ENCODE measurements at places on chromosomes 3 and 15.
A peak's percentile ranks its signal among the peaks of the same experiment; 100 is the strongest.

DNA sequence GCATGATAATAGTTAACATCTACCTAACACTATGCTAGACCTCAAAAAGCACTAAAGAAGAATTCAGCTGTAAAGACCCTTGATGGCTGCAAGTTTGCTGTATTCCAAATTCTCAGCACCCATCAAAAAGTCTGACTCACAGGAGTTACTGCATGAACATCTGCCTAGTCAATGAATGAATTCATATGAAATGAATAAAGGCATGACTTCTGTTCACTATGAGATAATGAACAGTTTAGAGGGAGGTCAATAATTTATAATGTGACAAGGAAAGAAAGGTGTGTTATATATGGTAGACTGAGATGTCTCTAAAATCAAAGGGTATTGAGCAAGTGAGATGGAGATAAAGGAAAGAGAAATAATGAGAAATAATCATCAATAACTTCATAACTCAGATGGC lies 508.2 kb upstream of the TGFBR2 start:
- DNase-seq = no peak

DNA sequence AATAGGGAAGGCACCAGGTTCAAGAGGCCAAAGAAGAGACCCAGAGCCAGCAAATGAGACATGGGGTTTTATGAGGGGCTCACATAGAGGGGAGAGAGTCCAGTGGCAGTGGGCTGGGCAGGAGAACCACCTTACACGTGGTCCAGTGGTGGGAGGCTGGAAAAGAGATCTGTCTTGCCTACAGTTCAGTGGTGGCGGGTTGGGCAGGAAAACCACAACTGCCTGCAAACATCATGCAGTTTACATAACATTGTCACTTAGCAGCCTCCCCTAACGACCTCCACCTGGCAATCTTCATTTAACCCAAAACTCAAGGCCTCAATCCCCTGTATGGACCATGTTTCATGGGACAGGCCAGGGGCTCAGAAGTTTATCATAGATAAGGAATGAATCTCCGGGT lies 29.1 kb downstream of the CRYGS start:
- DNase-seq = no peak

- peak; percentile 91 for DNase-seq
Measured at GRCh38 chr3:183766745-183767606, 58.4 kb downstream of the MAP6D1 start.

DNA sequence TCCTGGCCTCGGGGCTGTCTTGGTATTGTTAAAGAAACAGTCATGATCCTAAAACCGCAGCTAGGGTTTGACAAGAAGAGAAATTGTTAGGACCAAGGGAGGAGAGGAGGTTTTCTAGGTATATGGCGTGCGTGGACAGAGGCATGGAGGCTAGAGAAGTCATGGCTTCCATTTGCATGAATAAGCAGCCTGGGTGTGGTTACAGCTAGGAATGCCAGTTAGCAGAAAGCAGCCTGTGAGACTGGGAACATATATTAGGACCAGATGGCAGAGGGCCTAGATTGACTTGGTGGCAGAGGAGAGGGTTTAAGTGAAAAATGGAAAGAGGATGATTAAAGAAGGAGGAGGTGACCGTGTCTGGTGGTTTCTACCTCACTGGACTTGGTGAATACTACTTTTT lies 573.6 kb upstream of the ARRDC4 start:
- DNase-seq = no peak

- no peak for DNase-seq
Measured at GRCh38 chr3:43343815-43344214, 57.5 kb downstream of the SNRK start.

GRCh38 chr3:108998436-108998835 lies 44.8 kb upstream of the GUCA1C start:
- DNase-seq = no peak

GRCh38 chr15:63809452-63809851 lies 24.3 kb downstream of the HERC1 start:
- no peak for DNase-seq

DNA sequence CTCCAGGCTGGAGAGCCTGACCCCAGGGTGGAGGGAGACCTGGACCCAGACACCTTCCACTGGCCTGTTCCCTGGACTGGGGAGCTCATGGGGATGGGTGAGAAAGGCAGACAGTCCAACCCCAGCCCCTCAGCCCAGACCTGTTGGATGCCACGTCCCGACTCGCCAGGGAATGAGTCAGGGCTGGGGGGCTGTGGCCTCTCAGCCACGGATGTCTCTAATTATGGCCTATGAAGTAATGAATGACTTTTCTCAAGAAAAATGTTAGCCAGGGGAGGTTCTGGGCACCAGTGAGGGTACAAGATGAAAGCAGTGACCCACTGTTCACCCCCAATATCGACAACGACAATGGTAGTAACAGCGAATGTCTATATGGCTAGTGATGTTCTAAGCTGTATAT lies 107.0 kb upstream of the RPL32 start:
- no peak for DNase-seq

GRCh38 chr3:57896691-57897090 lies 111.5 kb upstream of the FLNB start:
- DNase-seq = no peak

- no peak for DNase-seq
Measured at GRCh38 chr3:62554264-62554799, 181.0 kb upstream of the FEZF2 start.

GRCh38 chr3:242602-243355 lies 46.2 kb downstream of the CHL1 start:
- no peak for DNase-seq

- no peak for DNase-seq
Measured at GRCh38 chr15:57591822-57592367, at the start of gene MYZAP. Gene MYZAP, plus strand, starts transcription at chr15:57591904. Its CDS starts 131 bp downstream, at chr15:57592035.

DNA sequence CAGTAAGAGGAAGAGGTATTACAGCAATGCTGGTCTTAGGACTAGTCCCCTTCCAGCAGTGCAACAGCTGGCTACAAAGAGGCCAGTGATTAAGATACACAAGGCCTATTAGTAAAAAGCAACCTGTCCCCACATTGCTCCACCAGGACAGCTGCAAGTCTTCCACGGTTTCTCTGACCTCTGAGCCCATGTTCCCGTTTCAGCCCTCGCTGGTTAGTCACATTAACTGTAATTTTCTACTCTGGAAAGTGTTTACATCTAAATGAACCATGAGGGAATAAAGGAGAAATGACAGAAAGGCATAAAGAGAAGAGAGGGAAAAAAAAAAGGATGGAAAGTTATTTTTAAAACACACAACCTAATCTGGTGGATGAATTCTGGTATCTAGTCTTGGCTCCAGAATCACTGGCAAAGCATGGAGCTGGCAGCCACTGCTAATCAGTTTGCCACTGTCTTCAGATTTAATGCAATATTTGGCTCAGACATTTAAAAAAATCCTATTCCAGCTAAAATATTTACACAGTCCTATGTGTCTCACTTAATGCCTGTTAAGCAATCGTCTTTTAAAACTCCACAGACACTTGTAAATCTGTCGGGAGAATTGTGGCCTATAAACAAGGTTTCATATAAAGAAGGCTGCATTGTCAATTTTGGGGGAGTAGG lies 154.9 kb downstream of the GREM1 start:
- DNase-seq = no peak

DNA sequence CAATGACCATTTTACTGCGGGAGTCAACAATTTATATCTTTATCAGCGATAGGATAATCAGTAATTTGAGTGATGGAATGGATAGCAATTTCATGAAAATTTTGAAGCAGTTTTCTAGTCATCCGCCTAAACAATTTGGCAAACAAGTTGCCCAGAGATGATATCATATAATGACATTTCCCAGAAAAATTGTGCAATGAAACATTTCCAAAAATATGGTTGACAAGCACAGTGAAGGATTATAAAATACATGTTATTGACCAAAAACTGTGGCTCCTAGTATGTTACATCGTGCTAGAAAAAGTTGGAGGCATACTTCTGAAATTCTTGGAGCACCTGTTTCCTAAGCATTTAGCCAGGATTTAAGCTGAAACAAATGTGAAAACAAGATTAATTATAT lies 145.1 kb downstream of the GHSR start:
- no peak for DNase-seq

DNA sequence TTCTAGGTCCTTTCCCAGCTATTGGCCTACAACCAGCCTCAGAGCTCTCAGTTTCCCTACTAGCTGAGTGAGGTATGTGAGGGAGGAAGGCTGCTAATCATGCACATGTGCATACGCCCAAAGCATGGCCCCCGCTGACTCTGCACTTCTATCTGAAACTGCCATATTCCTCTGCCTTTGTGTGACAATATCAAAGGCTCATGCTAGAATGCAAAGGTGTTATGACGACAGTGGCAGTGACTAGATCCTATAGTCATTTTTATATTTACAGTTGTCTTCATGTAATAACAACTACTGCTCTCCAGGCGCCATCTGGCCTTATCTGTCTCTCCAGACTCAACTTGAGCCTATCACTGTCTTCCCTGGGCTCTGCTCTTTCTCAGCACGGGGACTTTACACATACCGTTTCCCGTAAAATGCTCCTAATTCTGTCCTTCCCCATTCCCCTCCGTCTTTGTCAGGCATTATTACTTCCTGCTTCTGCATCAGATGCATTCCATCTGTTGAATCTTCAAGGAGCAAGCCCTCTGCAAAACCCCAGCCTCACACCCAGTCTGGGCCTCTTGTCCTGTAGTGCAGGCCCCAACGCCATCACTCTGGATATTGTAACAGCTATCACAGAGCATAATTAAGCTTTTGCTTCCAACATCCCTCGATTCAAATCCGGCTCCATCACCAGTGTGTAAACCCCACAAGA lies 102.5 kb downstream of the PDCD6IP start:
- DNase-seq = no peak

DNA sequence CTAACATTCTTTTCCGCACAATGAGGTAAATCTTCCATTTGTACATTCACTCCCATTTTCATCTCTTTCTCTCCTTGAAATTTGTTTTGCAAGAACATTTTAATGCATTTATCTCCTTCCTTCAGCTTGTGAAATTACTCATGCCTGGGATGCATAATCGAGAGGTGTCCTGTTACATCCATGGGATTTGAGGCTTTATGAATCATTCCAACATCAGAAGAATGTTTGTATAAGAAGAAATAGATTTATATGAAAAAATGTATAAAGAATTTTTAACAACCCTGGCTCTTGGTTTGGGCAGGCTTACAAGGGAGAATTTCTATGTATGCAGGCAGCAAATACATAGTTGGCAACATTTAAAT lies 93.2 kb upstream of the MBNL1 start:
- no peak for DNase-seq

GRCh38 chr3:143510601-143511000 lies 337.7 kb downstream of the SLC9A9 start:
- no peak for DNase-seq

GRCh38 chr15:76626611-76627010 lies 278.5 kb downstream of the SCAPER start:
- no peak for DNase-seq

DNA sequence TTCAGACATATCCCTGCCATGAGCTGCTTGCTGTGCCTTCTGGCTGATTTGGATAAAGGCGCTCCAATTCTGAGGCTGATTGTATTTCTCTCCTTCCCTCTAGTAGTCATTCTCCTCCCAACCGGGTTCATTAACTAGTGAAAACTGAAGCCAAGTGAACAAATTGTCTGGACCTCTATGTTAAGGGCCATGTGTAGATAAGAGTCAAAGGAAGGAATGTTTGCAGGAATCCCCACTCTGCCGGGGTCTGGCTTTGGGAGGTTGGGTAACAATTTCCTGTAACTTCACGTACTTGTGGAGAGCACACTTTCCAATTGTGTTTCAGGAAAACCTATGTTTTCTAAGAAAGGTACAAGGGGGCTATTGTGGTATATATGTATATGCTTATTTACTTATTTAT lies 38.2 kb upstream of the SUCLG2 start:
- DNase-seq = no peak

DNA sequence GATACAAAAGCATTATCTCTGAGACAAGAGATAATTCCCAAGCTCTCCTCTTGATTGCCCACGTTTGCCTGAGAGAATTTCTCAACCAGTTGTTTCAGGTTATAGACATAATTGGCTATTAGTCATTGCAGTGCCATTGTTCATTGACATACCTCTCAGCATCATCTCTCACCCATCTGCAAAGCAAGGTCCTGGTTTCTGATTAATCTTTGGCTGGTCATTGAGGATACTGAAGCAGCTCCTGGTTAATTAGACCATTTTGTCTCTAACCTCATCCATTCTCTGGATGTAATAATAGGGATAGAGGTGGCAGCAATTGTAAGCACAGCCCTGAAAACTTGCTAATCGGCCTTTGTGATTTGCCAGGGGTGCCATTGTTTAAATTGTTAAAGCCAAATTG lies 104.2 kb downstream of the CNTN6 start:
- DNase-seq = no peak

- no peak for DNase-seq
Measured at GRCh38 chr3:154584041-154584440, 154.1 kb upstream of the GPR149 start.

- no peak for DNase-seq
Measured at GRCh38 chr3:73484656-73485248, 140.0 kb downstream of the PDZRN3 start.

GRCh38 chr3:35974872-35975271 lies 335.5 kb downstream of the ARPP21 start:
- DNase-seq = no peak

- no peak for DNase-seq
Measured at GRCh38 chr3:152213203-152213602, 55.5 kb upstream of the MBNL1 start.

- no peak for DNase-seq
Measured at GRCh38 chr15:80736560-80736959, 41.5 kb downstream of the ABHD17C start.

- no peak for DNase-seq
Measured at GRCh38 chr15:79083154-79083553, 7.4 kb downstream of the RASGRF1 start.

DNA sequence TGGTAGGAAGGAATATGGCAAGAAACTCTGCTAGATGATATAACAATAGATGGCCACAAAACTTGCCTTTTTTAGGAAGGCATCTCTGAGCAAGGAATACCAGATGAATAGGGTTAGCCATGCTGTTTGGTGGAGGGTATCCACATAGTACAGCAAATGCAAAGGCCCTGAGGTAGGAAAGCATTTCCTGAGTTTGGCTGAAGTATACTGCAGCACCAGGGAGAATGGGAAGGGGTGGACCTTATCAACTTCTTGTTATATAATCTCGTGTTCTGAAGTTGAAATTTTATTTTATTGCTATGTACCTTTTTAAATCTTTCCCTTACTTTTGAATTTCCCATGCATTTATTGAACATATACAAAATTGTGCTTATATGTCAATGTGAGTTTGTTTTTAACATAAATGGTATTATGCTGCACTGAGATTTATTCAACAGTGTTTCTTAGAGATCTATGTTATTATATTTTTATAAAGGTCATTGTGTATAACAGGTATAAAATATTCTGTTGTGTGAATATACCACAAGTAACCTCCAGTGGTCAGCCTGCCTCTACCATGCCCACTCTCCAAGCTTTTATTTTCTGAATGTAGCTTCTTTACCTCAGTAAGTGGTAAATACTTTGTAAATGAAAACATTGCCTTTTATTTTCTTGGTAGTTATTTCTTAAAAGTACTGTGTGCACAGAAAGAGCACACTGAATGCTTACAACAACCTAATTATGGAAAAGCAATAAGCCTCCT lies 2.8 kb upstream of the KAT2B start:
- DNase-seq = no peak

- no peak for DNase-seq
Measured at GRCh38 chr3:46574243-46574646, 8.1 kb upstream of the LRRC2 start.

GRCh38 chr15:55965091-55965490 lies 28.3 kb downstream of the NEDD4 start:
- no peak for DNase-seq

All from pons (tissue), 1 donor.